Activated CD8-positive, alpha-beta memory T cell treated with anti-CD3 and anti-CD28 coated beads for 24 hours (primary cell): ENCODE measurements at places on chromosomes 2 and 18.

DNA sequence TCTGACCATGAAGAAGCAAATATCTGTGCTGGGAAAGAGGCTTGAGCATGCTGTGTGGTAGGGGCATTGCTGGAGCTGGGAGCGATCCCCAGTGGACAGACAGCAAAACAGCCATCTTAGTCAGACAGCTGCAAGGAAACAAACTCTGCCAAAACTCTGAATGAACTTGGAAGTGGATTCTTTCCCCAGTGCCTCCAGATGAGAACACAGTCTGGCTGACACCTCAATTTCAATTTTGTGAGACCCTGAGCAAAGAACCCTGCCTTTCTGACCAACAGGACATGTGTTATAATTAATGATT lies 23.2 kb upstream of the FAP start:
- no peak for DNase-seq

GRCh38 chr2:218501665-218502064 lies 66.5 kb downstream of the USP37 start:
- no peak for DNase-seq

GRCh38 chr2:240996161-240996833 lies 2.1 kb upstream of the SNED1 start:
- DNase-seq, result no peak

DNA sequence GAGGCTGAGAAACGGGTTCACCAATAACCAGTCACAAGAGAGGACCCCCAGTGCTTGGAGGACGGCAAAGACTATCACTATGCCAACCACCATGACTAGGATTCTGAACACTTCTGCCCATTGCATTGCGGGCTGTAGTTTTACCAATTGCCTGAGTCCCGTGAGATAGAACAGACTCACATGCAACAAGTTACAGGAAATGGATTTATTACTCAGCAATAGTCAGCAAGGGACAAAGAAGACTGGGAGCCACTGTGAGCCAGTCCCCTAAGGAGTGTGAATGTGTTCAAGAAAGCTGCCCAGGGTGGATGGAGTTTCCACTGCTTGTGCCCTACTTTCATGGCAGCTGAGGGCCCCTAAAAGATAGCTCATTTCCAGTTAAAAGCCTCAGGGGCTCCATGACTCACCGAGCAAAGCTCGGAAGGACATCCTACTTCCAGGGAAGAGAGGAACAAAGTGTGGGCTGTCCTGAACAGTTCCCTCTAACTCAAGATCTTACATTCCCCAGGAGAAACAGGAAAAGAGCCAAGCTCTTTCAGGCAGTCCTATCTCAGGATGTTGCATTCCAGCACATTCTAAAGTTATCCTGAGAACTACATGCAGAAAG lies 54.4 kb downstream of the SLC4A3 start:
- DNase-seq, result no peak

- DNase-seq, result no peak
Observed at GRCh38 chr2:128155970-128156369, 65.0 kb downstream of the UGGT1 start.
